ENCODE measurements at places on chromosomes 16 and 17.

GRCh38 chr16:21301895-21302291 is 23.8 kb upstream of the CRYM start:
- no peak for DNase-seq

GRCh38 chr16:80142281-80142680 is 398.5 kb upstream of the DYNLRB2 start:
- no peak for DNase-seq

DNA sequence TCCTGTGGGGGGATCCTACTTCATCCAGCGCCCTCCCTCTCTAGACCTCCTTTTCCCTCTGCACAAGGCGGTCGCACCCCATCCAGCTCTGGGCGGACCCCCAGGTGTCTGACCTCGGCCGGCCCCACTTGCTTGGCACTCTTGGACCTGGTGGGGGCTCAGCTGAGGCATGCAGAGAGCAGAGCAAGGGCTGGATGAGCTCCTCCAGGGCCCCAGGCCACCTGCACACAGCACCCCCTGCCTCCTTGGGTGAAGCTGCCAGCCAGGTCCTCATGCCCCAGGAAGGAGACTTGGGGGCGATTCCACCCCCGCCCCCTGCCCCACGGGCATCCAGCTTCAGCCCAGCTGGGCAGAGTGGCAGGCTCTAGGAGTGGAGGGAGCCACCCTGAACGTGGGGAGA is 159.4 kb upstream of the GSE1 start:
- no peak for DNase-seq

GRCh38 chr16:66874079-66874775 is 6.1 kb upstream of the PDP2 start:
- DNase-seq: no peak

GRCh38 chr17:12510535-12510934 is 155.2 kb upstream of the MYOCD start:
- no peak for DNase-seq

GRCh38 chr16:20851601-20852000 is 45.3 kb downstream of the REXO5 start:
- no peak for DNase-seq

- DNase-seq: peak; percentile 87
These were observed 767 bp downstream of the ARSG start for GRCh38 chr17:68291836-68292688.

DNA sequence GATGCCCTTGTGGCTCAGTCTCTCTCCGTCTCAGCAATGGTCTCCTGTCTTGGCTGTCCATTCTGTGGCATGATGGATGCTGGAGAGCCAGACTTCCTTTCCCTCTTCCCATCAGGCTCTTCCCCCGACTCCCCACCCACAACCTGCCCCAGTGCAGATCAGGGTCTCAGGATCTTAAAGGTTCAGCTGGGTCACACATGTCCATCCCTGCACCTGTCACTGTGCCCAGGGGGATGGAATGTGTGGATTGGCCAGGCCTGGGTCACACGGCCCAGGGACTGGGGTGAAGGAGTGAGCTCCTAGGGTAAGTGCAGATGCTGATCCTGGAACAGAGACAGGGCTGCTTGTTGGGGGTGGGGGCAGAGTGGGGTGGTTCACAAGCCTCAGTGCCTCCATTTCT is 23.0 kb downstream of the ADGRG5 start:
- no peak for DNase-seq

DNA sequence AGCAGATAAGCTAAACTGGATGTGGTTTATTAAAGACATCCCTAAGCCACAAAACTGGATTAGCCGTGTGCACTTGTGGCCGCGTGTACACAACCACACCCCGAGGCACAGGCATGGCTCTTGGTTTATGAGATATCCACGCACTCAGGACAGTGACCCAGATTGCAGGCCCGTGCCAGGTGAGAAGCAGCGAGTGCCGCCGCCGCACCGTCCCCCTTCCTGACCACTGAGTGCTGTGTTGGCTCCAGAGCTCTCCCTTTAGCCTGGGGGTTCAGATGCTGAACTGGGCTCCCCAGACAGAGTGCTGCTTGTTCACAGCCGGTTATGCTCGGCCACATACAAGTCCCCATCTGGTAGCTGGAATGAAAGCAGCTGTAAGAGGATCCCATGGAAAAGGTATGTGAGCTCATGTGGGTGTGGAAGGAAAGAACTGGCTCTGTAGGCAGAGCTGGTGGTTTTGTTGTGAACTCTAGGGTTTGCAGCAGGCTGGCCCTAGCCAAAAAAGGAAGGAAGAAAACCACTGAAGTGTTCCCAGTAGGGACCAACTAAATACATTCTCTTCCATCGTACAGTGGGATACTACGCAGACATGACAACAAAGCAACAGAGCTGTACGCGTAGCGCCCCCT is 29.5 kb downstream of the KNOP1 start:
- no peak for DNase-seq

- DNase-seq: no peak
These were observed 180.5 kb downstream of the SHISA9 start for GRCh38 chr16:13081825-13082331.

GRCh38 chr16:35569413-35569812 is 2110.0 kb downstream of the TP53TG3F start:
- DNase-seq: no peak

GRCh38 chr17:69418535-69418934 is 4.0 kb downstream of the MAP2K6 start:
- no peak for DNase-seq

GRCh38 chr16:719815-720446 is 1.0 kb upstream of the ANTKMT start:
- DNase-seq: no peak

- peak; percentile 71 for DNase-seq
These were observed 3.6 kb downstream of the PIEZO1 start for GRCh38 chr16:88781140-88782077.

GRCh38 chr17:42895185-42895555 is 5.4 kb upstream of the G6PC1 start:
- no peak for DNase-seq

DNA sequence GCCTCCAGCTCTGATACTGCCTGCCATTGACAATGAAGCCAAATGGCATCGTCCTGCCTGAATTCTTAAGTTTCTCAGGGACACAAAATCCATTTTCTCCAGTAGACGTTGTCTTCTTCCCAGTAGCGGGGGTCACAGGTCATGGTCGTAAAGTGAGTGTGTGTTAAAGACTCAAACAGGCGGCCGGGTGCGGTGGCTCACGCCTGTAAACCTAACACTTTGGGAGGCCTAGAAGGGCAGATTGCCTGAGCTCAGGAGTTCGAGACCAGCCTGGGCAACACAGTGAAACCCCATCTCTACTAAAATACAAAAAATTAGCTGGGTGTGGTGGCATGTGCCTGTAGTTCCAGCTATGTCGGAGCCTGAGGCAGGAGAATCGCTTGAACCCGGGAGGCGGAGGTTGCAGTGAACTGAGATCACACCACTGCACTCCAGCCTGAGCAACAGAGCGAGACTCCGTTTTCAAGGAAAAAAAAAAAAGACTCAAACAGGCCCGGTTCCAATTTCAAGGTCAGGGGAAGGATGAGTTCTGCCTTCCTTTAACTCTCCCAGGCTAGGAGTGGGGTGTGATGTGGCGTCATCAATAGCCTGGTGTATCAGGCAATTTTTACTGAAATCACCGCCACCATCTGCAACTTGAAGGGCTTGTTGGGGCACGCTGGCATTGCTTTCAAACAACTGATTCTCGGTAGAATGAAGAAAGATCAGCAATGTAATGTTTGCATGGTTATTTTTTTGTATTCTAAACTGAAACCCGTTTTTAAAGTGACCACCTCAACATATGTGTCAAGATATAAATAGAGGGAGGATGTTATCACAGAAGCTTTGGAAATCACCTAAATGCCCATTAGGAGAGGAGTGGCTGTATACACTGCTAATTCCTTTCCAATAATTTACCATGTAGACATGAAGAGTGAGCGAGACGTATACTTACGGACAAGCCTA is 91.0 kb downstream of the WSCD1 start:
- DNase-seq: no peak

Data from activated CD4-positive, alpha-beta T cell treated with anti-CD3 and anti-CD28 coated beads, Interleukin-2, amount 50 U/mL, for 48 hours (primary cell).